ENCODE measurements at places on chromosomes 12 and 14.

DNA sequence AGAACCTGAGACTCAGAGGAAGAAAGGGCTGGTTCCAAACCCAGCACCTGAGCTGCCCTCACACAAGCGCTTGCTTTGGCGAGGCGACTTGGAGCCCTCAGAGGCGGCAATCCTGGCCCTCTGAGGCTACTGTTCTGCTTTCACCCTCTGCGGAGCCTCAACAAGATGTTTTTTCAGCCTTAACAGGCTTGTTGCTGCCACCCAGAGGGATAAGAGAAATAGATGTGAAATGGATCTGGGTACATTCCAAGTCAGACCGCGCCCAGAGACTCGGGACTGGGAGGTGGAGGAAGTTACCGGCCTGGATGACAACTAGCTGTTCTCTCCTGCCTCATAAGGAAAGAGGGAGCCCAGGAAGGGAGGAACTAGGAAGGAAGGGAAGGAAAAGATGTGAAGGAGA lies 89.6 kb downstream of the TTC7B start:
- peak; percentile 85 for DNase-seq

GRCh38 chr14:54133896-54134295 lies 177.3 kb upstream of the BMP4 start:
- DNase-seq, result no peak

- DNase-seq, result no peak
Measured at GRCh38 chr14:78103271-78103670, 66.9 kb upstream of the NRXN3 start.

GRCh38 chr12:11584221-11584855 lies 65.1 kb upstream of the ETV6 start:
- DNase-seq, result no peak

DNA sequence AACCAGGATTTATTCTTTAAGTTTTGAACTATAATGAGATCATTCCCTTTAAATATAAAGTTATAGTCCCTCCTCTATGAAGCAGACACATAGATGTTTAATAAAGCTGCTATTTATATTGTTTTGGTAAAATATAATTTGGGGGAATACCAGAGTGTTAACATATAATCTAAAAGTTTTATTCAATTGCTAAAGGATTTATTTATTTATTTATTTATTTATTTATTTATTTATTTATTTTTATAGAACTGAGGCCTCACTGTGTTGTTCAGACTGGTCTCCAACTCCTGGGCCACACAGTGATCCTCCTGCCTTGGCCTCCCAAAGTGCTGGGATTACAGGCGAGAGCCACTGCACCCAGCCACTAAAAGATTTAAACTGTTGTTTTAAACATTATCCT lies 98.6 kb downstream of the KICS2 start:
- no peak for DNase-seq

DNA sequence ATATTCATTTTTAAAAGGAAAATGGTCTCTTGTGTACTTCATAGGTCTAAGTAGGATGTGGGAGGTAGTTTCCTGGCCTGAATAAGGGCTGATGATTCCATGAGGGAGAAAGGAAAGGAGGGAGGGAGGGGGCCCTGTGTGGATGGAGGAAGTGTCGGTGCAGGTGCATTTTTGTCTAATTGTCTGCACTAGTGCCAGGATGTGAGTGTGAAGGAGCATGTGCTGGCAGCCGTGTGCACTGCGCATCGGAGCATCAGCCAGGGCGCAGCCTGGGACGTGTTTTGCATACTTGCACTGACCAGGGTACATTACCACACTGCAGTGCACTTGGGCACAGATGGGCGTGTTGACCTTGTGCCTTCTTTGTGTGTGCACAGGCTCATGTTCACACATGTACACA lies 29.2 kb downstream of the SMUG1 start:
- DNase-seq, result no peak
